ENCODE measurements at places on chromosomes 11 and 22. TPM values are rescaled to one million over a fixed set of nuclear protein-coding genes. Genes with fewer than 3 reads are reported as not detected.
A peak's percentile ranks its signal among the peaks of the same experiment; 100 is the strongest.

Gene MRPL48
- total RNA-seq: 51.4 TPM

DNA sequence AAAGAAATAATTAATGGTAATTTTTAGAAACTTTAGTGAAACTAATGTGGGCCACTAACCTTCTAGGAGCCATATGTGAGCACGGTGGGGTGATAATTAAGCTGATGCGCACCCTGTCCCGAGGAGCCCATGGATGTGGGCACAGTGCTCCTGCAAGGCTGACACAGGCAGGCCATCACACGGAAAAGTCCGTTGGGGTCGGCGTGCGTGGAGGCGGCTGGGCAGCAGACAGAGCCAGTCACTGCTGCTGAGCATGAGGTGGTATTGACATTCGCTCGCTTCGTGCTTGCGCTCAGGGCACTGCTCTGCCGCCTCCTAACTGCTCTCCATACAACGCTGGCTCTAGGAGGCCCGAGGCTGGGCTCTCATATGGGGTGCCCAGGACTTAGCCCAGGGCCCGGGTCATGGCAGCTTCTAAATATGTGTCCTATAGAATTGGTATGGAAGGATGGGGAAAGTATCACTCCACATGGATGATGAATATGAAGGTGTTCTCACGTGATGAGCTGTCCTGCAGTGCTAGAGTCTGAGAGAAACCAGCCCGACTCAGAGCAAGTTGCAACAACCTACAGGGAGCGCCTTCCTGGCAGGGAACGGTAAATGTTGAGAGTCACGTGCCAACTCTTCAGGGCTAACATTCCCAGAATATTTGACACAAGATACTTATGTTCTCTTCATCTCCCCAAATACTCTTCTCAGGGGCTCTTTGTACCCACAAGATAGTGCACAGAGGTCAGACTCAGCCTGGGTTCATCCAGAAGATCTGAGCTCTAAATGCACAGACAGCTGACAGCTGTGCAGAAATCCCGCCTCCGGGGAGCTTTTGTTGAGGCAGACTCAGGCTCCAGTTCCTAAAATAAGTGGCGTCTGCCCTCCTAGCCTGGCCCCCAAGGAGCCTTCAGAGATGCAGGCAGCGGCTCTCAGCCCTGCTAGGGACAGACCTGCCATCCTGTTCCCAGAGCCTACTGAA lies 50.6 kb upstream of the ARFGAP3 start:
- H3K4me3 ChIP-seq: no peak overlapping the region
- DNase-seq: no peak
- no peaks in the 10 kb centered on the region for H3K27me3 ChIP-seq
- H3K27ac ChIP-seq: peak overlapping the region; percentile 50

DNA sequence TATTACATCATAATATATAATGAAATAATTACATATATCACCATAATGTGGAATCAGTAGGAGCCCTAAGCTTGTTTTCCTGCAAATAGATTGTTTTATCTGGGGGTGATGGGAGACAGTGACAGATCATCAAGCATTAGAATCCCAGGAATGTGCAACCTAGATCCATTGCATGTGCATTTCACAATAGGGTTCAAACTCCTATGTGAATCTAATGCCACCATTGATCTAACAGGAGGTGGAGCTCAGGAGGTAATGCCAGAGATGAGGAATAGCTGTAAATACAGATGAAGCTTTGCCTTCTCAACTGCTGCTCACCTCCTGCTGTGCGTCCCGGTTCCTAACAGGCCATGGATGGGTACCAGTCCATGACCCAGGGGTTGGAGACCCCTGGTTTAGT lies 63.8 kb upstream of the CHORDC1 start:
- no peaks in the 10 kb centered on the region for H3K36me3 ChIP-seq
- H3K4me1 ChIP-seq: no peaks in the 10 kb centered on the region
- H3K27me3 ChIP-seq: no peaks in the 10 kb centered on the region
- no peak for DNase-seq

DNA sequence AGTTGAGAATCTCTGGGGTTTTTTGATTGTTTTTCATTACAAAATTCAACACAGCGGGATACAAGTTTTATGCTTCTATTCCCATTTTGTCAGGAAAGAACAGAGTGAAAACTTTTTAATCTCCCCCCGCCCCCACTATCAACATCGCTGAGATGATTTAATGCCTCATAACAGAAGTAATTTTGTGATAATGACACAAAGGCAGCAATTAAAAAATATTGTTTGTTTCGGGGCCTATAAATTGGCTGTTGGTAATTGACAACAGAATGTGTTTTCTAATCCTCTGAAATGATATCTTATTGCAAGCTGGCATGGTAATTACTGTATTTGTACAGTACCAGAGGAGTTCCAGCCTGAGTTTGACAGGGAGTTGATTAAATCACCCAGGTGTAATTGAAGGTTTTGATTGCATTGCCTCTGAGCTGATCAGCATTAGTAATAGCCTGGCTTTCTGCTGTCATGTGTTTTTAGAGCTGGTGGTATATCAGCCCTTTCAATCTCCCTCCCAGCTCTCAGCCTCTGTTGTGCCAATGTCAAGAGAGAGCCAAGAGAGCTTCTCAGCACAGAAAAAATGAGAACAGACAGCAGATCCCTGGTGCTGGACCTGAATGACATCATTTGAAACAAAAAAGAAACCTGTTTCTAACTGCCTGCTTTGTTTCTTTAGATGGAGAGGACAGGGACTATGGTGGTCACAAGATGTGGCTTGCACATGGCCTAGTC lies 265.1 kb downstream of the FAM76B start:
- DNase-seq: no peak
- H3K4me3 ChIP-seq: no peak overlapping the region
- H3K27me3 ChIP-seq: no peaks in the 10 kb centered on the region

Gene MS4A6E
- not detected for total RNA-seq

Gene KCNQ1
- 0.86 TPM for total RNA-seq

- H3K36me3 ChIP-seq: peaks cover 35% of the 10 kb centered on the region
- H3K27me3 ChIP-seq: no peaks in the 10 kb centered on the region
- peaks cover 5% of the 10 kb centered on the region for H3K4me1 ChIP-seq
- DNase-seq: peak; percentile 60
Measured at GRCh38 chr22:36510966-36511881, 4.4 kb upstream of the FOXRED2 start.

DNA sequence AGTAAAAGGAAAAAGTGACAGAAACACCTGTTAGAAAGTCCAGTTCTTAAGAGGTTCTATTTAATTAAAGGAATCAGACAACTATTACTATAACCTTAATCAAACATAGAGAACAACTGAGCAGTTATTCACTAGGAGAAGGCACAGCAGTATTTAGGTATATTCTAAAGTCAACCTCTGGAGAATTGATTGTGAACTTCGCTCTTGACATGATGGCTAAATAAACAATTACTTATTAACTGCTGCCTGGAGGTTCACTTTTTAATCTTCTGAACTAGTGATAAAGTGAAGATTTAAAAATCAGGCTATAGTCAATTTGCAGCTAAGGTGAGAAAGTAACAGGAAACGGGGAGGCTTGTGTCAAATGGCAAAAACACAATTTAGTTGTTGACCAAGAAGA lies 557.3 kb downstream of the FAM181B start:
- H3K4me3 ChIP-seq: no peak overlapping the region
- H3K27ac ChIP-seq: no peak overlapping the region
- no peak for DNase-seq
- H3K27me3 ChIP-seq: no peaks in the 10 kb centered on the region

- H3K36me3 ChIP-seq: no peaks in the 10 kb centered on the region
- no peaks in the 10 kb centered on the region for H3K27me3 ChIP-seq
- no peak for DNase-seq
Measured at GRCh38 chr11:11288972-11289616, 64.0 kb downstream of the CSNK2A3 start.

- no peaks in the 10 kb centered on the region for H3K27me3 ChIP-seq
- no peak overlapping the region for H3K4me3 ChIP-seq
- DNase-seq: no peak
- H3K27ac ChIP-seq: no peak overlapping the region
- H3K4me1 ChIP-seq: no peaks in the 10 kb centered on the region
- H3K36me3 ChIP-seq: peaks cover 24% of the 10 kb centered on the region
Measured at GRCh38 chr11:68431984-68432645, 28.4 kb upstream of the PPP6R3 start.

Gene ANO9
- total RNA-seq: not detected

DNA sequence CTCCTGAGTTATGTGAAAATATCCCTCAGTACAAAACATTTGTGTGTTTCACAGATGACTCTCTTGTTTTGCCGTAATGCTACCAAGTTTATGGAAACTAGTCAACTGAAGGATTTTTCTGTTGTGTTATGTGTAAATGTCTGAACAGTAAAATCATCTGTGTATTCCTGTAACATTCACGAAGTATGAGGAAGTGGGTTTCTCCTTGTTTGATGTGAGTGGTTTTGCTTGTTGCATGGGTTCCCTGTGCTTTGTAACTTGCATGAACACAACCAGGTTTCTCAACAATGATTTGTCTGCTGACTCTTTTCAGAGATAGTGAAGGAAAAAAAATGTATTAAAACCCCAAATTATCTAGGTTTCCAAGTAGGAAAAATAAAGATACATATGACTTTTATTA lies 138.1 kb downstream of the PGR start:
- H3K27me3 ChIP-seq: no peaks in the 10 kb centered on the region
- no peak overlapping the region for H3K27ac ChIP-seq
- H3K4me3 ChIP-seq: no peak overlapping the region

GRCh38 chr11:69817265-69818230 lies 1.7 kb downstream of the FGF3 start:
- no peaks in the 10 kb centered on the region for H3K4me1 ChIP-seq
- no peak overlapping the region for H3K4me3 ChIP-seq
- peaks cover 87% of the 10 kb centered on the region for H3K27me3 ChIP-seq
- H3K36me3 ChIP-seq: no peaks in the 10 kb centered on the region
- H3K27ac ChIP-seq: no peak overlapping the region

DNA sequence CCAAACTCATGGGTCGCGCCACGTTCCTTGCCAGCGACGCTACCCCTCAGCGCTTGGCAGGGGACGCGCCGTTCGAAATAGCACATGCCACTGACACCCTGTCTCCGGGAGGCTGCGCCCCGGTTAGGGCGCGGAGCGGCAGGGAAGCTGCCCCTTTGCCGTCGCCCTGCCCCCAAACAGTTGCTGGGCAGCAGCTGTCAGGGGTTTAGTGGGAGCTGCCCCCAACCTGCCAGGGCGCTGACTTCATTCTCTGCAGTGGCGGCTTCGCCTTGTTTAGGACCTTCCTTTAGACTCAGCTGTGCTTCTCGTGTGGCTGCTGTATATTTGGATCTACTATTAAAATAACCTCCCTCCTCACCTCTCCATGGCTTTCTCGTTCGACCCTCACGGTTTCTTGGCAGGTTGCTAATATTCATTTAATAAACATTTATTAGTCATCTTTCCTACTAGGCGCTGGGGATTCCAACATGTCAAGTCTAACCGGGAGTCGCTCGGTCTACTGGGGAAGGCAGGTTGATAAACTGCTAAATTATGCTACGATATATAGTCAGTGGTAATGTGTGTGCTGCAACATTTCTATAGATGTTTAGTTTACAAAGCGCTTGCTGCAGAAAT lies 782 bp downstream of the TMEM109 start:
- peak overlapping the region; percentile 93 for H3K27ac ChIP-seq
- peaks cover 2% of the 10 kb centered on the region for H3K36me3 ChIP-seq
- H3K27me3 ChIP-seq: peaks cover 14% of the 10 kb centered on the region
- H3K4me1 ChIP-seq: peaks cover 41% of the 10 kb centered on the region

Gene RAG2
- total RNA-seq: not detected

- peaks cover 5% of the 10 kb centered on the region for H3K27me3 ChIP-seq
- H3K4me1 ChIP-seq: peaks cover 4% of the 10 kb centered on the region
- no peak for DNase-seq
- H3K4me3 ChIP-seq: no peak overlapping the region
Measured at GRCh38 chr11:57167125-57167846, 14.5 kb upstream of the LRRC55 start.

DNA sequence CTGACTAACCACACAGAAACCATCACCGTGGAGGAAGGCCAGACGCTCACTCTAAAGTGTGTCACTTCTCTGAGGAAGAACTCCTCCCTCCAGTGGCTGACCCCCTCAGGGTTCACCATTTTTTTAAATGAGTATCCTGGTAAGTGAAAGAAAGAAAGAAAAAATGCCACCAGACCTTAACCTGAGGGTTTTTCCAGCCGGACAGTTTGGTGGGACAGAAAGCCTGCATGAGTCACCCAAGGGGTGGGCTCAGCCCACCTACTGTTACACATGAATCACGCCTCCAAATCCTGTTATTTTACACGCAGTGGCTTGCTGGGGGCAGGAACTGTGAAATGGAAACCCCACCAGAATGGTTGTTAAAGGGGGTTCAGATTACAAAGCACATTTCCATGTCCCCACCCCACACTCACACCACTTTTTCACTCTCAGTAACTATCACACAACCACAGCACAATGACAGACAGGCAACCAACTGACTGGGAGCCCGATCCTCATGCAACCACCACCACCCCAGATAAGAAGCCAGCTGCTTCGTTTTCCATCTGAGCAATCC lies 11.9 kb downstream of the CRTAM start:
- no peak overlapping the region for H3K4me3 ChIP-seq
- DNase-seq: no peak
- H3K27me3 ChIP-seq: no peaks in the 10 kb centered on the region
- peaks cover 16% of the 10 kb centered on the region for H3K4me1 ChIP-seq

- H3K27me3 ChIP-seq: no peaks in the 10 kb centered on the region
- H3K27ac ChIP-seq: no peak overlapping the region
- no peak for DNase-seq
- H3K4me1 ChIP-seq: peaks cover 19% of the 10 kb centered on the region
- no peaks in the 10 kb centered on the region for H3K36me3 ChIP-seq
- no peak overlapping the region for H3K4me3 ChIP-seq
Measured at GRCh38 chr11:134582770-134583095, 170.7 kb upstream of the B3GAT1 start.
